SW480 (cell line): ENCODE measurements at places on chromosomes 3 and 15.
A peak's percentile ranks its signal among the peaks of the same experiment; 100 is the strongest.

DNA sequence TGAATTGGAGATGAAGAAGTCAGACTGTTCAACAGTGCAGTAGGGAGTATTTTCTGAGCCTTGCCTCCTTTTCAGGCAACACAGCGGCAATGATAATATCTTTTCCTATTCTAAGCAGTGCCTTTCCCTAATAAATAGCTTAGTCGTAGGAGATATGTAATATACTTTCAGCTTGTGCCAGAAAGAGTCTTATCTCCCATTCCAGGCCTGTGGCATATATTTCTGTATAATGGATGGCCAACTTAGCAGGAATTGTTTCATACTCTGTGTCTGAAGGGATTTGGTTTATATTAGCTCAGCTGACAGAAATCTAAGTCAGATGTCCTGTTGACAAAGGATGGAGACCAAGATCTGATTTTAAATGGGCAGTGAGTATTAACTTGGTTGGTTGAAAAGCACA, 397.1 kb downstream of the CACNA2D3 start:
- no peak for DNase-seq

- DNase-seq: no peak
Measured at GRCh38 chr3:113270068-113270467, 58.7 kb downstream of the BOC start.

DNA sequence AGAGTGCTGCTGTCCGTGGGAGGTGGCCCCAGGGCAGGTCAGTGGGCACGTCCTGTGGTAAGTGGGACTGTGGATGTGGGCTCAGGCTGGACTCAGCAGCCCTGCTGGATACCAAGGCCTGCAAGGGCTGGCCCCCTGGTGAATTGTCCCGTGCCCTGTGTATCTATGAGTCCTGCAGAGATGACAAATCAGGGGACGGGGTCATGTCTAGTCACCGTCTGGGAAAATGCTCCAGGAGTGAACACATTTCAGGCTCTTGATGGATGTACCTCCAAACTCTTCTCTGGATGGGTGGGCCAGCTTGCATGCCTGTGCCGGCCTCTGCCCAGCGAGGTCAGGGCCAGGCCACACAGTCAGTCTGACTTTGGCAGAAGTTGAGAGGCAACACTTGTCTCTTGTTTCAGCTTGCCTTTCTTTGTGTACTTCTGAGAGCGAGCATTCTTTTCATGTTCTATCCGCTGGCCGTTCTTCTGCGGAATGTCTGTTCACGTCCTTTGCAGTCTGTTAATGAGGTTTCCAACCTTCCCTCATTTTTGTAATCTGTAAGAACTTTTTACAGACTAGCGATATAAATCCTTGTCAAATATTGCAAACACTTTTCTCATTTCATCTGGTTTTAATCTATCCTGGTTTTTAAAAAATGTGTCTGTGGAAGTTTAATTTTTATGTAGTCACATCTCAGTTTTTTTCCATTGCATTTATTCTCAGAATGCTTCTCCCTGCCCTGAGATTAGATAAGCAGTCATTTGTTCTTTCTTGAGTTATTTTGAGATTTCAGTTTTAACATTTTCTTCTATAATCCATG, 11.4 kb upstream of the STAB1 start:
- DNase-seq: no peak

GRCh38 chr15:49492830-49493229, 69.8 kb downstream of the FGF7 start:
- DNase-seq: no peak

- no peak for DNase-seq
Measured at GRCh38 chr3:21803604-21804003, 52.6 kb upstream of the ZNF385D start.

GRCh38 chr3:156617145-156617544, 57.2 kb upstream of the TIPARP start:
- DNase-seq: no peak

GRCh38 chr15:67403428-67404154, 117.3 kb upstream of the C15orf61 start:
- DNase-seq: no peak

GRCh38 chr15:75455424-75455981, 4.0 kb upstream of the SIN3A start:
- DNase-seq: peak; percentile 79
